ENCODE measurements at places on chromosomes 3 and 15.

- no peak for DNase-seq
Measured at GRCh38 chr3:128381609-128382008, 85.1 kb downstream of the DNAJB8 start.

DNA sequence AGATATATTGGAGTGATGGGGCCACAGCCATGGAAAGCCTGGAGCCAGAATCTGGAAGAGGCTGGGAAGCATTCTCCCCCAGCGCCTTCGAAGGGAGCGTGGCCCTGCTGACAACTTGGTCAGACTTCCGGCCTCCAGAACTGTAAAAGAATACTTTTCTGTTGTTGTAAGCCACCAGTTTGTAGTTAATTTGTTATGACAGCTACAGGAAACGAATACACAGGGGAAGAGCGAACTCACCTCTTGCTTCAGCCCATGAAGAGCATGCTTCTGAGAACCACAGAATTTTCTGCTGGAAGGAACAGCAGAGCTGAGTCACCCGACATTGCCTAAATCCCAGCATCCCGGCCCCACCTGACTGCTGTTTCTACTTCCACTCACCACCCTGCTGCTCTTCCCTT lies 501.7 kb downstream of the SHQ1 start:
- DNase-seq = no peak

GRCh38 chr3:94285872-94286271 lies 223.0 kb downstream of the NSUN3 start:
- DNase-seq = no peak

- no peak for DNase-seq
Measured at GRCh38 chr3:27532426-27533260, 48.5 kb upstream of the SLC4A7 start.

- DNase-seq = no peak
Measured at GRCh38 chr15:73756390-73756789, 3.2 kb upstream of the INSYN1 start.

- no peak for DNase-seq
Measured at GRCh38 chr3:167930453-167930852, 165.3 kb downstream of the GOLIM4 start.

DNA sequence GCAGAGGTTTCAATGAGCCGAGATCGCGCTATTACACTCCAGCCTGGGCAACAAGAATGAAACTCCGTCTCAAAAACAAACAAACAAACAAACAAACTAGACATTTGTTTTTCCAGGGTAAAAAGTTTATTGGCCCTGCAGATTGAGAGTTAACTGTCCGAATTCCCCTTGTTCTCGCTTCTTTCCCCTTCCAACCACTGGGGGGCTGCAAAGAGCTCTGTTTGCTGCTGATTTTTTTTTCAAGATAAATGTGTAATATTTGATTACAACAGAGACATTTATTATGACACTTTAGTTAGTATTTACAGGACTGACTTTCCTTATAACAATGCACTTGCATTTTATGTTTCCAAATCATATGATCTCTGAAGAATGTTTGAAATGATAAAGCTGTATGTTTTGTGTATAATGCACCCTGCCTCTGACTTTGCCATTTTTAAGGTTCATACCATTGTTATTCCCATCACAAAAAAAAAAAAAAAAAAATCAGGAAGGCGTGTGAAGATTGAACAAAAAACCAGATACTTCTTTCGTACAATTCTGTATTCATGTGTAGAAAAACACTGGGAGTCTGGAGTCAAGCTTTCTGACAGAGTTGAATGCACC lies 2.8 kb downstream of the CLSTN2 start:
- no peak for DNase-seq

GRCh38 chr15:34038871-34039789 lies at the start of gene AVEN:
Gene AVEN (minus strand): TSS chr15:34039204. CDS start chr15:34039046, 158 bp downstream.
- DNase-seq = peak; percentile 37

GRCh38 chr3:188950832-188951489 lies 220.8 kb upstream of the TPRG1 start:
- DNase-seq = peak; percentile 48

DNA sequence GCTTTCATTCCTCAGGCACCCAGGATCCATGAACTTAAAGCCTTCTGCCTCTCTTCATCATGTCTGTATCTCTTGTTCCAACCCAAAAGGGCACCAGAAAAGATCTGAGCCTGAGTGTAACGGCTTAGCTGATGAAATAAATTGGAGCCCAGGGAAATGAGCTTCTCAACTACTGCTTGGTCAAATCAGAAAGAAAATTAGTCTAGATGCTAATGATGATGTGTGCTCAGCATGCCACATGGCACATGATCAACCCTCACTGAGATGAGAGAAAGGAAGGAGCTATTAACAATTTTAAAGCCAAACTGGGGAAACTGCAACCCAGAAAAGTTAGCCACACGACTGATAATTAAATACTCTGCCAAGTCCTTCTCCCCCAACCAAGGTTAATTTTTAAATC lies 325.7 kb downstream of the CNTN3 start:
- DNase-seq = no peak

DNA sequence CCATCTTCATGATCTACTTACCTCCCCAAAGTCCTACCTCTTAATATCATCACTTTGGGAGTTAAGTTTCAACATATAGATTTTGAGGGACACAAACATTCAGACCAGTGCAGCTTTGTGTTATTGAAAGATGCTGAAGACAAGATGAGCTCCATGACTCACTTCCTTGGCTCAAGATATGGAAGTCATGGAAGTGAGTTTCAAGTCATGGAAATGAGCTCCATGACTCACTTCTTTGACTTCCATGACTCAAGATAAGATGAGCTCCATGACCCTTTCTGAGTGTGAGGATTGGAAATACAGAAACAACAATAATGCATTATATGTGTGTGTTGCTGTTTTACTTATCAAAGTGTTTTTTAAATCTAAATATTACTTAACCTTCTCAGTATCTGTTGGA lies 170.2 kb upstream of the TPRG1 start:
- DNase-seq = no peak

- DNase-seq = no peak
Measured at GRCh38 chr3:10116138-10116460, 624 bp downstream of the BRK1 start.

DNA sequence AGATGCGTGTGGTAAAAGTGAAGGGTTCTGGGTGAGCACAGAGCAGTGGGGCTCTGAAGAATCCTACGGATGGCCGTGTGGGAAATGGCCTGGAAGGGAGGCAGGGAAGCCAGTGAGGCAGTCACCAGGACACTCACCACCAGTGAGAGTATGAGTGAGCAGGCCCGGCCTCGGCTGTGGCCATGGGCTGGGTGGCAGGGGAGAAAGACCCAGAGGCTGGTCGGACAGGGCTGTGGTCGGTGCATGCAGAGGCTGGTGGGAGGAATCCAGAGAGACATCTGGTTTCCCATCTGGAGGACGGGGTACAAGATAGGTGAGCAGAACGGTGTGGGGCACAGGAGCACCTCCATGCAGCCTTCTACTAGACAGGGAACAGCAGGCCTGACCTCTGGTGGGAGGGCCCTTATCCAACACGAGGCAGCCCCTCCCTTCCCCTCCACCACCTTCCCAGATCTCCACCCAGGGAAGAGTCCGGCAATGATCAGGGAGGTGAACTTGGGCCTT lies 10.1 kb downstream of the PCSK6 start:
- no peak for DNase-seq
